ENCODE measurements at places on chromosomes 13 and 19.

DNA sequence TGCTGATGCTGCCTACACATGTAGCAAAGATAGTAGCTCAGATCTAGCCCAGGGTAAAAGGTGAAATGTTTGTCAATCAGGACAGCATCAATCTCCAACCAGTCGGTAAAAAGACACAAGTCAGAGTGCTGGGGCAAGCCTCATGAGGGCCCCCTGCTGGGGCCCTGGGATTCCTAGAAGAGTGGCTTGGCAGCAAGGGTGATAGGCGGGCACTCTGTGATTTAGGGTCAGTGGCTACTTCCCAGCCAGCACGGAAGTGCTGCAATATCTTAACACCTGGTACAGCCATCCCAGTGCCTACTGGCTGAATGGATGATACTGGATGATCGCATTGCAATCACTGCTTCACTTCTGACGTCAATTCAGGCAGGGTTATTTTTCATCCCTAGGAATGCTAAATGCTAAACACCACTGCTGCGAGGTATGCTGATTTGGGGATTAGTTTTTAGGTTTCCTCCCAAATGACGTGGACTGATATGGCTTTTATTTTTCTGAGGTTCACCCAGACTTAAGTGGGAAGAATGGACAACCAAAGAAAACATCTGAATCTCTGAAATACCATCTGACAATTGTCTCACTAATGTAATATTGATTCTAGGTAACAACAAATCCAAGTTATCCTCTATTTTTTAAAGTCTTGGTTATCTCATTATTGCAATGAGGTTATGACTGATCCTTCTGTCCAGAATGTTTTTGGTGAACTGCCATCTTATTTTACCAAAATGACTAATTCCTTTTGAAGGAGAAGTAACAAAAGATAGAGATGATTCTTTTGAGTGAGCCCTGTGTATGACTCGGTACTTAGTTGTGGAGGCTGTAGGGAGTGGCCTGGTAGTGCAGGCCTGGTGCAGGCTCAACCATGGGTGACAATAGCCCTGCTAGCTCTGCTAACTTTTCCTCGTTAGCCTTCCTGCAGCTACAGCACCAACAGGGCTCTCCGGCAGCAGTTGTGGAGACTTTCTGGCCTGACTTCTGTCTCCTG is 432.5 kb downstream of the FGF9 start:
- no peak for DNase-seq

DNA sequence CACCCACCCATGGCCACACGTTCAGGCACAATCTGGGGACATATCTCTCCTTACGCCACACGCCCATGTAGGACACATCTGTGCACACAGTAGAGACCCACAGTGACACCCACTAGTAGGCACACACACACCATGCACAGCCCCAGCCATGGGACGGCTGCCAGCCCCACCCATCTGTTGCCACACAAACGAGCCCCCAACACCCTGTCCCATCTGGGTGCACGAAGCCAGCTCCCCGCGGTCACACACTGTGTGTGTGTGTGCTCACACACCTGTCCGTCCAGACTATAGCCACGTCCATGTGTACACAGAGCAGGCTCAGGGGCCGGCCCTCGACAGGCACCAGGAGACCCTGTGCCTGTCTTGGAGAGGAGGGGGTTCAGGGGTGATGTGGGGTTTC is 10.6 kb downstream of the ERFL start:
- DNase-seq = no peak

DNA sequence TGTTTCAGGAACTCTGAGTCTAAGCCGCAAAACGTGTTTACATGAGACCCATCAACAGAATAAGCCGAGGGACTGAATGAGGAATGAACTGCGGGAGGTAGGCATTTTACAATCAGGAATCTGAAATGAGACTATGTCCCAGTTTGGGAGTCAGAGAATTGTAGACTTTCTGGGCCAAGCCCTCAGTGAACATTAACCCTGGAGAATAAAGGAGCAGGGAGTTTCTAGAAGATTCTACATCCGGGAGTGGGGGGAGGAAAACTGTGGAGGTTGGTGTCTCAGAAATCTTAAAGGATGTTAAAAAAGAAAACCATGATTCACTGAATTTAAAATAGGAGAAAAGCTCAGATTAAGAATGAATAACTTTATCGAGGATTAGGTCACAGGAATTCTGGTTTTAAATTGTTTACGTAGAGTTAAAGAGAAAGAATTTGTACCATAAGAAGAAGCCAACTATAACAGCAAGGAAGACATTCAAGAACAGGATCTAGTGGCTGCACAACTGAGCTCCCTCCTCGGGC is 18.5 kb downstream of the RFX2 start:
- no peak for DNase-seq

DNA sequence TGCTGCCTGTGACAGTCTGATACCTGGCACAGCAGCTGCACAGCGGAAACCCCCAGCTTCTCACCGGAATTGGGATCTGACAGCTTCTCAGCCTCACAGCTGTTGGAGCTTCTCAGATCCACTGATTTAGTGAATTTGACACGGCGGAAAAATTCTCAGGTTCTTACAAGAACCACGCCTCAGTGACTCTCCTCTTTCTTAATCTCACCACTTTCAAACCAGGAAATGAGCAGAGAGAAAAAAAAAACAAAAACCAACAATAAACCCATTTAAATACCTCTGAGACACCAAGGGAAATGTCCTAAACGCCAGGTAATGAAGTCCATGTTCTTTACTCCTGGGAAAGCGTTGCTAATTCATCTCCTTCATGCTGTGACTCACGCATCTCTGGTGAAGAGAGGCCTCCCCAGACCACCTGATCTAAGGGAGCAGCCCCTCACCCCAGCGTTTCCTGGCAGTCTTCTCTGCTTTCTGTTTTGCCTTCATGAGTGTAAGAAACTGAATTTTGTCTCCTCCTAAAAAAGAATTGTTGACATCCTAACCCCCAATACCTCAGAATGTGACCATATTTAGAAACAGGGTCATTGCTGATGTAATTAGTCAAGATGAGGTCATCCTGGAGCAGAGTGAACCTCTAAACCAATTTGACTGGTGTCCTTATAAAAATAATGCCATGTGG is 15.9 kb upstream of the IZUMO2 start:
- no peak for DNase-seq

DNA sequence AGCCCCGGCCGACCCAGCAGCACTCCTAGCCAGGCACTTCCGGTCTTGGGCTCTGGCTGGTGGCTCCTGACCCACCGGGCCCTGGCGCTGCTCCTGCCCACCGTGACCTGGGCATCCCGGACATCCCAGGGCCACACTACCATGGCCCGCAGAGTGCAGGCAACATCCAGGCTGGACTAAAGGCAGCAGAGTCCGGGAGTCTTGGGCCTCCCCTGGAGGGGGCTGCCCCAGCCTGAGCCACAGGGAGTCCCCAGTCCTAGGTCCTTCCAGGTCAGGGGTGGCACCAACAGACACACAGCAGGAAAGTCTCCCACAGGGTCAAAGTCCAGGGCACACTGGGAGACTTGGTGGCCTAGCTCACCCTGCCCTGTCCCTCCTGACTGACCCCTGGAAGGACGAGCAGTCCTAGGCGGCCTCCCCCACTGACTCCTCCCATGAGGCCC is 10.8 kb downstream of the LSM4 start:
- no peak for DNase-seq

DNA sequence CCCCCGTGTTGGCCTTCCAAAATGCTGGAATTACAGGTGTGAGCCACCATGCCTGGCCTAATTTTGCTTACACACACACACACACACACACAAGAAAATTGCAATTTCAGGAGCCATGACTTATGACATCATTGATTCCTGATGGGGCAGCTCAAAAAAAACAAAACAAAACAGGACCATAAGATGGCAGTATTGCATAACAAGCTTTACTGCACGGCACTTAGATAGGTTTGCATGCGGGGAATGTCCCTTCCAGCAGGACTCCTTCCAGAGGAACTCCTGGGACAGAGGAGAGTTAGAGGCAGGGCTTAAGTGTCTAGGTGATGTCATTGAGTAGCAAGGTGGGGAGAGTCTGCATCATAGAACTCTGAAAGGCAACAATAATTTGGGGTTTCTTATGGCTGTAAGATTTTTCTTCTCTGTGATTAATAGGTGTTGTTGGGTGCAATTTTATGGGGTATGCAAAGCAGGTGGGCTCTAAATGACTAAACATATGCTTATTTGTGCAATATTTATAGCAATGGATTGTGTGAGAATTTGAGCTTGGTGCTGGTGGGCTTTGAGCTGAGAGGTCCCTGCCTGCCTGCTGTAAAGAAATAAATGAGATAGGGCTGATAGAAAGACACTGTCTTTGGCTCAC is 9.0 kb upstream of the ACSBG2 start:
- peak; percentile 43 for DNase-seq
